Caki2 (cell line): ENCODE measurements at places on chromosomes 13 and 19.

GRCh38 chr19:12015015-12015752, 20.3 kb downstream of the ZNF433 start:
- DNase-seq = no peak

GRCh38 chr13:107834281-107834680, 381.1 kb downstream of the LIG4 start:
- DNase-seq = no peak

- no peak for DNase-seq
These were observed 27.7 kb downstream of the ZNF844 start for GRCh38 chr19:12092065-12092867.

- no peak for DNase-seq
These were observed 70.2 kb downstream of the KLF2 start for GRCh38 chr19:16394681-16395375.
